Activated CD4-positive, alpha-beta memory T cell treated with anti-CD3 and anti-CD28 coated beads for 36 hours (primary cell): ENCODE measurements at places on chromosomes 1 and 21. TPM values are rescaled to one million over a fixed set of nuclear protein-coding genes. Genes with fewer than 3 reads are reported as not detected.

GRCh38 chr1:202122639-202123335, at the start of gene GPR37L1:
Gene GPR37L1, plus strand, starts transcription at chr1:202122917. Its CDS starts 47 bp downstream, at chr1:202122964.
- no peak for DNase-seq

DNA sequence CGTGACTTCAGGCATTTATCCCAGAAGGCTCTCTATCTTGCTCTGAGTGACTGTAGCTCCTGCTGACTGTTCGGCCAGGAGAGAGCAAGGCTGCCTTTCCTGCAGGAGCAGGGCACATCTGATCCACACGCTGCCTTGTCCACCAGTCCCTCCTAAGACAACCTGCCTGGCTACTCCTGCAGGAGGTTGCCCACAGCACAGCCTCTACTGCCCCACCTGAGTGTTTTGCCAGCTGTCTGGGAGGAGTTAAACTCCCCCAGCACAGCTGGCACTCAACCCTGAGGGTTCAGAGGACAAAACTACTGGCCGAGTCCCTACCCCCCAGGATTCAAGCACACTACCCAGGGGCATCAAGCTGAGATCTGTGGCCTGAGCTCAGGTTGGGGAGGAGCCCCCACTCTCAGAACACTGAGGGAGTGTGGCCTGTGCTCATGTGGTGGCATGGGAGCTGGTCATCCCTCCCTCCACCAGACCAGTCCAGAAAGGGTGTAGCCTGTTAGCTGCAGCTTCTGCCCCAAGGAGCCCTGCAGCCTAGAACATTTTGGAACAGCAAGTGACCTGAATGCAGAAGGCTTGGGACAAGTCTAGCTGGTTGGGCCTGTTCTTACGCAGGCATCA, 237.3 kb downstream of the SLC44A5 start:
- DNase-seq = no peak

DNA sequence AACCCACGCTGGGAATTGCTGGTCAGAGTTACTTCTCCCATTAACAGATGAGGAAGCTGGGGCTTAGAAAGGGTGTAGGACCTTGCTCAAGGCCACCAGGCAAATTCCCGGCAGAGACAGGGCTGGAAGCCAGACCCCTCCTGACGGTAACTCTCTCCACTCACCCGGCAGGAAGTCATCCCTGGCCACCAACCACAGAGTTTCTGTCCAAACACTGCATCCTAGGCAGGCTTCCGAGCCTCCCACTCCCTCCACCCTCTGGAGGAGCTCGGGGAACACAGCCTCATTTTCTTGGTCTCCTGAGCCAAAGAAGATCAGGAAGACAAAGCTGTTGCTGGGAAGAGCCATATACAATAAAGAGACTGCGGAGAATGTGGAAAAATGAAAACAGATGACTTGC, 25.0 kb upstream of the ZNF436 start:
- no peak for DNase-seq

Gene CHI3L1
- not detected for total RNA-seq

Gene LENEP
- 0.56 TPM for total RNA-seq

Gene TMOD4
- 2.7 TPM for total RNA-seq
